ENCODE measurements at places on chromosomes 13 and 19.
A peak's percentile ranks its signal among the peaks of the same experiment; 100 is the strongest.

DNA sequence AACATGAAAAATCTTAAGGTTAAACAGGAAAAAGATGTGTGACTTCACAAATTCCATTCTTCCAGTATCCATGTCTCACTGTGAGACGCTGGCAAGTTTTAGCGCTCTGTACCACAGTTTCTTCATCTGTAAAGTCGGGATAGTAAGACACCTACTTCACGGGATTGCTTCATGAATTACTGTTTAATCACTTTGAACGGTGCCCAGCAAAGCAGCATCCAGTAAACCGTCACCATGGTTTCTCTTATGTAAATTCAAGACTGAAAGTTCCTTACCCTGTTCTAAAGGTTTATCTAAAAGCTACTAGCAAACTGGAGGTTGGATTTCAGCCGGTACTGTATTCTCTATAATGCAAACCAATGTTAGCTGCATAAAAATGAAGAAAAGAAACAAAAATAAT lies 53.5 kb downstream of the KATNAL1 start:
- no peak for DNase-seq

DNA sequence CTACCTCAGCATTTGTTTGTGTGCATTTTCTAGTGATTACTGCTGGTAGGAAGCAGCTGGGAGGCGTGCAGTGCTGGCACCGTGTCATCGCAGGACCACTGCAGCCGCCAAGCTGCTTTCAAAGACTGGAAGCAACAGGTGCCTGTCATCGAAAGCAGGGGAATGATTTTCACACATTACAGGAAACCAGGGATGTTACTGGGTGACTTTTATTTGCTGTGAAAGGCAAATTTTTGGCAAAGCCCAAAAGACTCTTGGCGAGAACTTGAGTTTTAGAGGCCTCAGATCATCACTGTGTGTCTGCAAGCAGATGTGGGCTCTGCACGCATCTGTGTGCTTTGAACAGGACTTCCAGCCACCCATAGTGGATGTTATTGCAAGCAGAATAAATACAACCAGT lies 176.4 kb downstream of the FLT1 start:
- no peak for DNase-seq

- DNase-seq, result no peak
These were observed 15.7 kb downstream of the TYK2 start for GRCh38 chr19:10364644-10365043.

GRCh38 chr19:5988517-5989387 lies 10.8 kb upstream of the RANBP3 start:
- DNase-seq, result no peak

DNA sequence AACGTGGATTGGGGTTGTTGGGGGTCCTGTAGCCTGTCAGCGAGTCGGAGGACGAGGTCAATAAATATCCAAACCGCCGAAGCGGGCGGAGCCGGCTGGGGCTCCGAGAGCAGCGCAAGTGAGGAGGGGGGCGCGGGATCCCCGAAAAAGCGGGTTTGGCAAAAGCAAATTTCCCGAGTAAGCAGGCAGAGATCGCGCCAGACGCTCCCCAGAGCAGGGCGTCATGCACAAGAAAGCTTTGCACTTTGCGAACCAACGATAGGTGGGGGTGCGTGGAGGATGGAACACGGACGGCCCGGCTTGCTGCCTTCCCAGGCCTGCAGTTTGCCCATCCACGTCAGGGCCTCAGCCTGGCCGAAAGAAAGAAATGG lies 754 bp upstream of the SIX5 start:
- DNase-seq, result no peak

DNA sequence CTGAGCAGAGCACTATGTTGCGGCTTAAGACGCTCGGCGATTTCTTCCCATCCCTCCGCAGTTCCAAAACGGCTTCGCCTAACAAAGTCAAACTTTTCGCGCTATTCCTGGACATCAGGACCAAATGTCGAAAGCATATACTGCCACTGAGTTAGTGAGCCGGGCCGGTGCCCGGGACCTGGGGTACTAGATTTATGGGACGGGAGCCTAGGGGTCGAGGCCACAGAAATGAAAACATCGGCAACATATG lies 699 bp downstream of the RCBTB2 start:
- DNase-seq, result peak; percentile 29

DNA sequence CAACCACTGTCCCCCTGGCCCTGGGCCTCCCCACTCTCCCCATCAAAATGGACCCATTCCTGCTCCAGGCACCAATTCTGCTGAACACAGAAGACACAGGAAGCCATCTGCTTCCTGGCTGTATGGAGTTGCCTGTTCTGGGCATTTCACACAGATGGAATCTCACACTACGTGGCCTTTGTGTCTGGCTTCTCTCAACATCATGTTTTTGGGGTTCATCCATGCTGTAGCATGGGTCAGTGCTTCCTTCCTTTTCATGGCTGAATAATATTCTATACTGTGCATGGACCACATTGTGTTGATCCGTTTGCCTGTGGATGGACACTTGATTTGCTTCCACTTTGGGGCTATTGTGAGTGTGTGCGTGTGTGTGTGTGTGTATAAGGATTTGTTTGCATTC lies 15.0 kb upstream of the KLF2 start:
- DNase-seq, result no peak

DNA sequence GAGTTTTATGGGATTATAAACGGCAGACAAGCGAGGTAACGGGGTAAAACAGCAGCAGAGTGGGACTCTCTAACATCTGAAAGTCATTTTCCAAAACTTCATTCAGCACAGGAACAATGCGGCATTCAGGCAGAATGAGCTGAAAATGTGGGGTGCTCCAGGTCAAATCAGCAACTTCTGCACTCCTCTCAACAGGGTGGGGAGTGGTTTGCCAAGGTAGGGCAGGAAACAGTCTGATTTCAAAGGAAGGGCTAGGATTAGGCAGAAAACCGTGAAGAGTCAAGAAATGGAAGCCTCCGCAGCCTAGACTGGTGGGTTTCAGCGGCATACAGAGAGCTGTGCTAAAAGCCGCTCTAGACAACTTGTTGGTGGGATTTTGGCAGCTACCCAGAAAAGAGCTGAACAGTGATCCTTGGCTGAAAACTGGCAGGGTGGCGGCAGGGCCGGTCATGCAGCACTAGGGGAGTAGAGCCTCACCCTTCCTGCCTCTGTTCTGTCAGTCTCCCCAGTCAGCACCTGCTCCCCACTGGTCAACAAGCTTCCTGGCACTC lies 154.2 kb upstream of the KLF12 start:
- no peak for DNase-seq

- no peak for DNase-seq
These were observed at the start of gene FFAR1 for GRCh38 chr19:35347171-35347929. TSS of gene FFAR1 (plus strand) at chr19:35347902. CDS start at chr19:35351552, 3,650 bp downstream.

GRCh38 chr19:5690955-5691821 lies 1.1 kb downstream of the RPL36 start:
- DNase-seq, result peak; percentile 67

- no peak for DNase-seq
These were observed 18.4 kb upstream of the MYCBP2 start for GRCh38 chr13:77345150-77345780.

DNA sequence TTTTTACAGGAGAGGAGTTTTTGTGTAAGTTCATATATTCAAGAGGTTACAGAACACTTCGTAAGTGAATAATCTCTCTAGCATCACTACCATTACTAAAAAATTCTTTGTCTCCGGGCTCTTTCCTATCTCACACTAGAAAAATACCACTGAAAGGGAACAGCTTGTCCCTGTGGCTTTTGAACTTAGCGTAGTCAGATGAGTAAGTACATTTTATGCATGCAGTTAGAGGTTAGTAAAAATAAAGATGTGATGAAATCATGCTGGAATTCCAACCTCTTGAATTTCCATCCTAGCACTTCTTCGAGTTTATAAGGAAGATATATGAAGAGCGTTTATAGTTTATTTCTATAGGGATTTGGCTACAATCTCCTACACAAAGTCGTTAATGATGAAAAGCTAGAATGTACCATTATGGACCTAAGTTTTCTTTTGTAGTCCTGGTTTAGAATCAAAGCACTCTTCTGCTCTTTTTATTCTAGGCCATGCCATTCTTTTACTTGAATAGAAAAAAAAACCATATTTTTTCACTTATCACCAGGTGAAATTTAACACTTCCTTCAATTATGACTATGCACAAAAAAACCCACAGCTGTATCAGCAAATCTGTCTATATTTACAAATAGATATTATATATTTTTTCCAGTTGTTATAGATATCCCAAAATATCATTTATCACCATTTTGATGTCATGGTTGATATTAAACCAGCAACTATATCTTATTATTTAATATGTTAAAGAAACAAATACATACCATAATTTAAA lies 139.9 kb upstream of the PCDH9 start:
- peak; percentile 92 for DNase-seq

- no peak for DNase-seq
These were observed 21.4 kb downstream of the ZNF44 start for GRCh38 chr19:12272980-12273901.

DNA sequence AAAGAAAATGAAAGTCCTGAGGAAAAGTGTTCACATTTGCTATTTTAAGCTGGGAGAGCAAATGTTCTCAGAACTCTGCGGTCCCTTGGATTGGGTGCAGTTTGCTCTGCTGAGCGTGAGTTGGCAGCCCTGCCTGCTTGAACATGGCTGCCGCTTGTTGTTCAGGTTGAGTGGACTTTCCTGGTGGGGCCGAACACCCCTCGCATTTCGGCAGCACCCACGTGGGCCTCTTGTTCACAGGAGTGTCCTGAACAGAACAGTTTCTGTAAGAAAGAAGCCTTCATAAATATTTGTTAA lies 10.8 kb upstream of the RNF113B start:
- DNase-seq, result no peak

- no peak for DNase-seq
These were observed 12.8 kb upstream of the SAMD1 start for GRCh38 chr19:14103310-14103709.

GRCh38 chr19:13872695-13873389 lies 4.1 kb upstream of the NANOS3 start:
- DNase-seq, result no peak

DNA sequence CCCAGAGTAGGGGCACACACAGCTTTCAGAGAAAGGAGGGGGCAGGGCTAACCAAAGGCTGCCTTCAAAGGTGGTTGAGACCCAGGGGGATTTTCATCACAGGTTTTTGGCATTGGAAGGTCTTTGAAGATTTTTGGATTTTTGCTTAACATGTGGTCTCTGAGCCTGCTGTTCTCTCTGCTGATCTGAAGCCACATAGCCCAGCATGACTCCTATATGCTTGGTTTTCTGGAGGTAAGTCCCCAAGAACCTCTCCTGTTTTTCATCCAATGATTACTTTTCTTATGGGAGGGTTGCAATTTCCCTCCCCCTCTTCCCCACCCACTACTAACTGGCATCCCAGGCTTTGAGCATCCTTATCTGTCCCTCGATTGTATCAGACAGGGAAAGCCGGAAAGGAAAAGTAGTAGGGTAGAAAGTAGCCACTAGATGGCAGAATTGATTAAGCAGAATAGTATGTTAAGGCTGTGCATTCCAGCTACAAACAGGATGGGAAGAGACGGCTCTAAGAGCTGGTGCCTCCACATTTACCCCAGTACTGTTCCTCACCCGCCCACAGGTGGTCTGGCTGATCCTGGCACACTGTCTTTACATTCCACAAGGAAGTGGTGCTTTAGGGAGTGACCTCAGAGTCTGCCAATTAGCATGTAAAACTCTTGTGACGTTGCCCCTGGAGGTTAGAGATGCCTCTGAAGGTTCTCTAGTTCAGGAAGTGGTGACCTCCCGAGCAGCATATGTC lies 218.9 kb upstream of the EDNRB start:
- DNase-seq, result peak; percentile 37

- DNase-seq, result no peak
These were observed 103.8 kb downstream of the RGCC start for GRCh38 chr13:41561170-41561569.

- DNase-seq, result no peak
These were observed 256.9 kb downstream of the TEX29 start for GRCh38 chr13:111577208-111577828.

DNA sequence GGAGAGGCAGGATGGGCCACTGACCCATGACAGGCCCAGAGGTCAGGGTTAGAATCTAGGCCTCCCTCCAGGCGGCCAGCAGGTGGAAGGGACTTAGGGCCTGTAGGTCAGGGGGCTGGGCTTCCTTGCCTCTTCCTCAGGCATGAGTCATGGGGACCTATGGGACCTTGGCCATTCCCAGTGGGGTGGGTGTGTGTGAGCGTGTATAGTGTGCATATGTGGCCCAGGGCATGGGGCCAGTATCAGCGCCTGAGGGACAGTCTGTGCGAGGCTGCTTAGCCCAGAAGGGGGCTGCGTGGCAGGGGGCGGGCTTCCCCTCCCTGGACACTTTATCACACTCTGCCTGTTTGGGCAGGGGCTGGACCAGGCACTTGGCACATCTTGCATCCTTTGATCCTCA lies 13.3 kb downstream of the KCTD15 start:
- DNase-seq, result peak; percentile 44

- DNase-seq, result no peak
These were observed 167.4 kb downstream of the KDM4B start for GRCh38 chr19:5136073-5136855.

DNA sequence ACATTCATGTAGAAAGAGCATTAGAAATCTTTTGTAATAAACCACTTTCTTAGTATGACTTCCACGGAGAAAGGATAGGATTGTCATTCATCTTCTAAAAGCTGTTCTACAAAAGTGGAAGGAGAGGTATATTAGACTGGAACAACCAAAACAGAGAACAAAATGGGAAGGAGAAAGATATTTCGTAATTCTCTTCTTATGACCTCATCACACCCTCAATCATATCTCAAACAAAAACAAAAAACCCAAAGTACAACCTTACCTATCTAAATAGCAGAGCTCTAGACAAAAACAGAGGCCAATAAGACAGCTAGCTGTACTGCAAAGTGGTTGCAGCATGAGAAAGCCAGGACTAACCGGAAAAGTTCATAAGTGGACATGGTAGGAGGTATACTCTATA lies 46.3 kb downstream of the DACH1 start:
- DNase-seq, result no peak

GRCh38 chr19:38173291-38174041 lies 50.6 kb downstream of the DPF1 start:
- DNase-seq, result no peak

DNA sequence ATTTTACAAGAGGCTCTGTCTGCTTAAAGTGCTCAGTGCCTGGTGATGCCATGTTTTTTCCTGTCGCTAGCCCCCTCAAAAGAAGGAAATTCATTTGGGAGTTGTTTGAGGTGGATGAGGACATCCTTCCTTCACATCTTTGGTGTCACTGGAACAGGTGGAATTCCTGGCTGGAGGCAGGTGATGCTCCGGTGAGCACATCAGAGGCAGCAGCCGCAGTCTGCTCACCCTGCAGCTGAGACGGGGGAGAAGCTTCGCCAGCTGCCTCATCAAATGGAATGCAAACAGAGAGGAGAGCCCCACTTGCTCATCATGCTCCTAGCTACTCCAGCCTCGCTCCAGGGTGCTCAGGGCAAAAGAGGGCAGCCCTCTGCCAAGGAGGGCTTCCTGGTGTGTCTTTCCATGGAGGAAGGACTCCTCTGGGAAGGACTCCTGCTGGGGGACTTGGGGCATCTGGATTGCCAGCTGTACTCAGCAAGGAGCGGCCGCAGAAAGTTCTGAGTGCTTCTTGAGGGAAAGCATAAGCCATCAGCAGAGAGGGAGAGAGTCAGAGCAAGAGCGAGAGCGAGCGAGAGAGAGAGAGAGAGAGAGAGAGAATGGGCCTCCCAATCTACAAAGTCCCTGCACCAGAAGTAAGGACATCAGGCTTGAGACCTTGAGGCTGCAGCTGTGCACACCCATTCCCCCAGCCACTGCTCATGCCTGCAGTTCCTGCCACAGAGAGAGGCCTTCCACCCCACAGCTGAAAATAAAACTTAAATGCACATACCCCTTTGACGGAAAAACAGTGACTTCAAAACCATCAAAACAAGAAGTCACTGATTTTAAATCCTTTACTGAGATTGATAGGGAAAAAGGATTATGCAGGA lies 74.3 kb upstream of the UBL3 start:
- DNase-seq, result no peak

Data from fibroblast of the conjunctiva (primary cell).